ENCODE measurements at places on chromosomes 13 and 19. TPM values are rescaled to one million over a fixed set of nuclear protein-coding genes. Genes with fewer than 3 reads are reported as not detected.

DNA sequence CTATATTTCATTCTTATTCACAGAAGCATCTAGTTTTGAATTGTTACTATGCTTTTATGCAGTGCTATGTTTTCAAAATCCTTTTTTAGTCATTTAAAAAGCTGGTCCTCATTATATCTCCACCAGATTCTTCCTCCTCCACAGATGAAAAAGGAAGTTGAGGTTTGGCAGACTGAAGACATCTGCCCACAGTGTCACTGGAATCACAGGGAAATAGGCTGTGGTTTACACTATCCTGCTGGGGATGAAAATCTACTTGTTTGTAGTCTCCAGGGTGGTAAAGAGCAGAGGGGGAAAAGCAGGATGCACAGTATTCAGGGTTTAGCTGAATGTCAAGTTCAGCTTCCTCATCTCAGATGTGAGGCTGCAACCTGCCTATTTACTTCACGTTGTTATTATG is 351.2 kb downstream of the DNAJC15 start:
- no peaks in the 10 kb centered on the region for H3K27me3 ChIP-seq
- no peaks in the 10 kb centered on the region for H3K4me1 ChIP-seq
- H3K36me3 ChIP-seq, result no peaks in the 10 kb centered on the region
- no peak overlapping the region for H3K27ac ChIP-seq
- DNase-seq, result no peak

DNA sequence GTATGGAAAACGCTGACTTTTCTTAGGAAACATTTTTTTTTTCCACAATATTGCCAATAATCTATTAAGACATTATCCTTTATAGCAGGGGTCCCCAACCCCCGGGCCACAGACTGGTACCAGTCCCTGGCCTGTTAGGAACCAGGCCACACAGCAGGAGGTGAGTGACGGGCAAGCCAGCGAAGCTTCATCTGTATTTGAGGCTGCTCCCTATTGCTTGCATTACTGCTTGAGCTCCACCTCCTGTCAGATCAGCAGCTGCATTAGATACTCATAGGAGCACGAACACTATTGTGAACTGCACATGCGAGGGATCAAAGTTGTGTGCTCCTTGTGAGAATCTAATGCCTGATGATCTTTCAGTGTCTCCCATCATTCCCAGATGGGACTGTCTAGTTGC is 793.7 kb downstream of the SLITRK5 start:
- H3K36me3 ChIP-seq, result no peaks in the 10 kb centered on the region
- no peak for DNase-seq
- no peak overlapping the region for H3K27ac ChIP-seq
- no peak overlapping the region for H3K4me3 ChIP-seq

- no peak overlapping the region for H3K27ac ChIP-seq
- peaks cover 51% of the 10 kb centered on the region for H3K4me1 ChIP-seq
- H3K27me3 ChIP-seq, result no peaks in the 10 kb centered on the region
- H3K36me3 ChIP-seq, result no peaks in the 10 kb centered on the region
- H3K4me3 ChIP-seq, result no peak overlapping the region
These were observed 40.4 kb downstream of the LRCH1 start for GRCh38 chr13:46593398-46593797.

Gene CYP4F8
- not detected for polyA plus RNA-seq

Gene KLK3
- not detected for polyA plus RNA-seq
